ENCODE measurements at places on chromosomes 1 and 21. TPM values are rescaled to one million over a fixed set of nuclear protein-coding genes. Genes with fewer than 3 reads are reported as not detected.

WDR64 gene
- not detected for total RNA-seq

SLAMF1 gene
- total RNA-seq = not detected

LRRC38 gene
- total RNA-seq = not detected

- no peak for DNase-seq
These were observed 8.5 kb downstream of the CADM3 start for GRCh38 chr1:159179906-159180305.

DNA sequence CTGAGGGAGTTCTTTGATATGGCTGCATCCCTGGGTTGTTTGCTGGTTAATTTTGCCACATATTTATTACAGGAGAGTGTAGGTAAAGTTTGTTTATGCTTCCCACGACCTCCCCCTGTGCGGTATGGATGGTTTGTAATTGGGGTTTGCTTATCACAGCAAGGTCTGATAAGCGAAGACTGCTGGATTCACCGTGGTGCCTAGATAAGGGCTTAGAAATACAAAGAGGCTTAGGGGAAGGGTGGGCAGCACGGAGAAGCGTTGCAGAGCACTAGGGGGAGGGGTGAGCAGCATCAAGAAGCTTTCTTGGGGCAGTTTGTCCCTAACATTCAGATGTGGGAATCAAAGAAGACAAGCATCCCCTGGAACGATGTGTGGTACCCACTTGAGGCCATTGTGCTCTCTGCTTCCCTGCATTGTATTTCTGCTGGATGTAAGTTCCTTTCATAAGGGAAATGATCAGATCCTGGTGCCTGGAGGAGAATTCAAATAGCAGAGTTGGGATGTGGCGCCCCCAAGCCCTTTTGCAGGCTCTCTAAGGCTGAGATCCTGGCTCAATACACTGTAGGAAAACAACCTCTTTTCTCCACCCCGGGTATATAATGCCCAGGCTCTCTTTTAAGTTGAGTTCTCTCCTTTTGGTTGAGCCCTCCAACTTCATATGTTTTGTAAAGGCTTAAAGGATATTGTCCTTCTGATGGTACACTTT is 598.1 kb upstream of the ADGRL4 start:
- DNase-seq = peak; percentile 21

GRCh38 chr21:41750051-41750450 is 16.8 kb downstream of the RIPK4 start:
- peak; percentile 86 for DNase-seq

GRCh38 chr1:209732725-209733124 is 23.1 kb upstream of the TRAF3IP3 start:
- no peak for DNase-seq

- DNase-seq = no peak
These were observed 469.8 kb upstream of the ZP4 start for GRCh38 chr1:238360474-238360873.

All from osteoblast (primary cell).